OCI-M1 (cell line): ENCODE measurements at places on chromosomes 6 and 20.
A peak's percentile ranks its signal among the peaks of the same experiment; 100 is the strongest.

- DNase-seq: peak; percentile 80
Measured at GRCh38 chr6:20211037-20211940, 980 bp downstream of the MBOAT1 start.

GRCh38 chr6:63926950-63927927 is 291.6 kb downstream of the PHF3 start:
- DNase-seq: no peak

GRCh38 chr6:168525114-168525513 is 84.1 kb downstream of the SMOC2 start:
- DNase-seq: no peak

DNA sequence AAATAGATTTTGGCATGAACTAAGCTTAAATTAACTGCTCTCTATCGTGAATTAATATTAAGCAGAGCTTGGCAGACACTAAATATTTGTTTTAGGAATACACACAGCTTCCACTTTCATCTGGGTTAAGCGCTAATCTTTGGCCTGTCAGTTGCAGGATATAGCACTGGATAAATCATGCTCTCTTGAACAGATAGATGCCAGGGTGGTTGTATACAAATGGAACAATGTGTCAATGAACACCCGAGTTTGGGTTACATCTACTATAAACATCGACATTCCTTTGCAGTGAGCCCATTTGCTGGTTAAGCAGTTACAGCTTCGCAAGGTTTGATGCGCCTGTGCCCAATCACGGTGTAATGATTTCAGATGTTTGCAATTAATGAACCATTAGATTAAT is 338.2 kb upstream of the ZFP64 start:
- DNase-seq: no peak

DNA sequence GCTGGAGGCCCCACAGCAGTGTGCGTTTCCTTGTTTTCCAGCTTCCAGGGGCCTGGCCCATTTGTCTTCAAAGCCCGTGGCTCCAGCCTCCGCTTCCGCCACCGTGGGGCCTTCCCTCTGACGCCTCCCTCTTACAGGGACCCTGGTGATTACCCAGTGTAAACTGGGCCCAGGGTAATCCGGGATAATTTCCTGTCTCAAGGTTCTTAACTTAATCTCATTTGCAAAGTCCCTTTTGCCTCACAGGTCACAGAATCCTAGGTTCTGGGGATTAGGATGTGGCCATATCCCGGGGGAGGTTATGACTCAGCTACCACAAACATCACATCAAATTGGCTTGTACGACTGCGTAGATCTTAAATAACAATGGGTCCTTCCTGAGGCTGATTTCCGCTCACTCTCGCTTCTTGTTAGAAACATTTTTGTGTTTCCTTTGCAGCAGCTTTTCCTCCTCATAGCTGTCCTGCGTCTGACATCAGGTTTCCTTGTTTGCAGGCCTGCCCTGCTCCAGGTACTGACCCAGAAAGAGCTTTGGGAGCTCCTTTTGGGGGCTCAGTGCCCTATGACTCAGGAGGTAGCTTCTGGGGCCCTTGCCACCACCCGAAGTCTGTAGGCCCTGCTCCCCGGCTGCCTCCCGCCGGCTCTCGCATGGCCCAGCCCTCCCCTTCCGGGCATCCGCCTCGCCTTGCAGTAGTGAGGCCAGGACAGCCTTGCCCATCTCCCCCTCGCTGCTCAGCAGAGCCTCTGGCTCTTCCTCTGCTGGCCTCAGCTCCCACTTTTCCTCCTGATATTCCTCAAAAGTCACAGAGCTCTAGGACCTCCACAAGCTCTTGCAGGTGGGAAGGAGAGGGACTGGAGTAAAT is 100.5 kb downstream of the ERMARD start:
- no peak for DNase-seq

GRCh38 chr6:146364816-146365594 is 178.6 kb upstream of the RAB32 start:
- no peak for DNase-seq

- DNase-seq: peak; percentile 56
Measured at GRCh38 chr6:118509009-118509617, 39.0 kb upstream of the PLN start.

- no peak for DNase-seq
Measured at GRCh38 chr6:7232351-7232750, 80.6 kb downstream of the SSR1 start.

DNA sequence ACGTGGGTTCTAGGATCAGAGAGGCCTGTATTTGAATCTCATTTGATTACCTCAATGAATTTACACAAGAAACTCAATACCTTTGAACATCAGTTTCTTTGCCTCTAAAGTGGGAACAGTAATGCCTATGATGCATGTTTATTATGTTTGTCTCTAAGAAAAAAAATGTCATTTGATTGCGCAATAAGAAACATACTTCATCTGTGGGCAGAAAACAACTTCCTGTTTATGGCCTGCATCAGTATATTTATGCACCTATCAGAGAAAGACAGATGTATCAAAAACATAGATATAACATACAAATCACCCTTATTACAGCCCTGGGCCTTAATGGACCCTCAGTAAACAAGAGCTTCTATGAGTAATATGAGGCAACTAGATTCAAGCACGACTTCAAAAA is 516.4 kb upstream of the ARID1B start:
- DNase-seq: peak; percentile 66

DNA sequence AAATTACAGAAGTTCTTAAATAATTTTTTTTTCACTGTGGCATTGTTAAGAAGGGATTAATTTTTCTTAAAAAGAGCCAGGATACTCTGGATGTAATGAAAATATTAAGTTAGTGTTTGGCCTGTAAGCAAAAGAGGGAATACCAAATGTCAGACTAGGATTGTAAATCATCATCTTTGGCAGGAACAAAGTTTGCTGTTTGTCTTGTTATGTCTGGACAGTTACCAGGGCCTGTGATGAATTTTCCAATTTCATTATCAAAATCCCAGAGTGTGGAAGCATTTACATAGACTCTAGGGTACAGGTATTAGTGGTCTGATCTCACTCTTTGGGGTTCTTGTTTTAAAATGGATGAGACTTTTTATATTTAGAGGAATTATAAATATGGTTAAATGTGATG is 26.1 kb downstream of the CEP57L1 start:
- DNase-seq: no peak

- no peak for DNase-seq
Measured at GRCh38 chr6:2432292-2432691, 186.9 kb upstream of the GMDS start.

DNA sequence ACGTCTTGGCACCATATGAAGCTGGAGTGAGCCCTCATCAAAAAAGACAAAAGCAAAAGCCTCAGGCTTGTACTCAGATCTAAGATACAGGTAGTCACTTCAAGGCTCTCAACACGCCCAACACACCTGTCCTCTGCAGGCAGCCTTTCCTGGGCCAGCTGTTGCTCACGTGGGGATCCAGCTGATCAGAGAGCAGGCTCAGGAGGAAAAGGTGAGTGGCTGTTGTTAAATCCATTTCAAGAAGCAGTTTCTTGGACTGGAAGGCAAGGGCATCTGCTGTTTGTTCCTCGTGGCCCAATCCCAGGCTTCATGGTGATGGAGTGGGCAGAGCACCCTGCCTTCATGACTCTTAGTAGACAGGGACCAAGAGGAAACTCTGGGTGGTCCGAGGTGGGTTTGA is 39.6 kb downstream of the ELMO2 start:
- DNase-seq: no peak

DNA sequence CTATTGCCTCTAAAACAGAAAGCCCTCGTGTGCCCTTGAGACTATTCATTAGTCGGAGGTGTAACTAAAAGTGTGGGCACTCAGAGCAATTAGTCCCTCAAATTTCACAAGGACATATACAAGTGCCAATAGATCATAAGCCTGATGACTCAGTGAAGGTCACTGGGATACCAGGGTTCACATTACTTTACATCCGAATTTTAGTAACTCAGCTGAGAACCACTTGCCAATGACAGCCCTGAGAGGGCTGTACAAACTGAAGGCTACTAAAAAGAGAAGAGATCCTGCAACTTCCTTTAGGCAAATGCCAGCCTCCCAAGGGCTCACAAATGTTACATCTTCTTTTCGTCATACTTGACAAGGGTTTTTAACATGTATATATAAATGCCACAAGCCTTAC is 369.6 kb downstream of the TENT5A start:
- DNase-seq: no peak

DNA sequence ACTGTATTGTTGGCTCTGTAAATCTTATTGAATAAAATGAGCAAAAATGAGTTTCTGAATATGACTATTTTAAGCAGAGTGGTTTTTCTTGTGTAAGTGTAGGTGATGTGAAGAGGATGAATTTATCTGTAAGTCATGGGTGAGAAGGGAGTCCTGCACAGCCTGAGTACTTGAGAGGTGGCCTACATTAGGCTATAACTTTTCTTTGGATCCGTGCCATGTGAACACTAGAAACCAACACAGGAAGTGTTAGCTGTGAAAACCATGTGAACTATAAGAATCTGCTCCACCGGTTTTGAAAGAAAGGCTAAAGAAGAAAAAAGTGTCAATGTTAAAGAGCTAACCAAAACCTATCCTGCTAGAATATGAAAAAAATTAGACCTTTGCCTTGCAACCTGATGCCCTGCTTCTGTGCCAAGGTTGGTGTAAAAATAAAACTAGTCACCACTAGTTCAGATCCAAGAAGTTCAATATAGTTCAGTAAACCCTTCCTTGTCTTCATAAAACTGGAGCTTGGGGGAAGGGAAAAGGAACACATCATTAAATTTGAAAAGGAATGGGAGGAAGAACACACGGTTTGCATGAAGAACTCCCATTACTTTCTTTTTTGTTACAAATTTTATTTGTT is 21.3 kb downstream of the PLCB1 start:
- DNase-seq: no peak

- DNase-seq: no peak
Measured at GRCh38 chr20:45783656-45784294, 7.9 kb downstream of the WFDC3 start.
